ENCODE measurements at places on chromosomes 11 and 22. TPM values are rescaled to one million over a fixed set of nuclear protein-coding genes. Genes with fewer than 3 reads are reported as not detected.

ARHGAP8 gene
- 23.4 TPM for polyA plus RNA-seq

MS4A15 gene
- polyA plus RNA-seq = not detected

DNA sequence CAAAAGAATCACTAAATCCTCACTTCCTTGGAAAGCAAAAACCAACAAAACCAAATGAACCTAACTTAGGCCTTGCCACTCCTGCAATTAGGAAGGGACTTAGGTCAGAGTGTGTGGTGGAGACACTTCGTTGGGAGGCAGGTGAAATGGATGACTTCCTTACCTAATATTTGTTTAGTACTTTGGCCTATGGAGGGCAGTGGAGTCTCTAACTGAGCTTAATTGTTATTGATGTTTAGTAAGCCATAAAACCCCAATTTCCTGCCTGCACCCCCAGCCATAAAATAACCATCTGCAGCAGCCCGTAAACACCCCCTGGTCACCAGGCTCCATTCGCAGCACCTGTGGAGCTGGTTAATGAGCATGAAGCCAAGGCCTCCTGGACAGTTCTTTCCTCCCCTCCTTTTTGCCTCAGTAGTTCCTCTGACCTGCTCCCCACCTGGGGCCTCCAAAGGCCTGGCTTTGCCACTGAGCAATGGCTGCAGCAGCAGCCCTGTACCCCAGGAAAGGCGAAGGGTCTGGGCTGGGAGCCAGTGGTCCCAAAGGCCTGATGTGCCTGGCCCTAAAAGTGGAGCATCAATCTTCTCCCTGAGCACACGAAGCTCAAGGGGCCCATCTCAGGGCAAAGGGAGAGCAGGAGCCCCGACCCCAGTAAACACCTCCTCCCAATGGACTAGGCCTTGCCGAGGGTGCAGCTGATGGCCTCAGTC, 15.6 kb upstream of the SYT13 start:
- no peak for DNase-seq

DNA sequence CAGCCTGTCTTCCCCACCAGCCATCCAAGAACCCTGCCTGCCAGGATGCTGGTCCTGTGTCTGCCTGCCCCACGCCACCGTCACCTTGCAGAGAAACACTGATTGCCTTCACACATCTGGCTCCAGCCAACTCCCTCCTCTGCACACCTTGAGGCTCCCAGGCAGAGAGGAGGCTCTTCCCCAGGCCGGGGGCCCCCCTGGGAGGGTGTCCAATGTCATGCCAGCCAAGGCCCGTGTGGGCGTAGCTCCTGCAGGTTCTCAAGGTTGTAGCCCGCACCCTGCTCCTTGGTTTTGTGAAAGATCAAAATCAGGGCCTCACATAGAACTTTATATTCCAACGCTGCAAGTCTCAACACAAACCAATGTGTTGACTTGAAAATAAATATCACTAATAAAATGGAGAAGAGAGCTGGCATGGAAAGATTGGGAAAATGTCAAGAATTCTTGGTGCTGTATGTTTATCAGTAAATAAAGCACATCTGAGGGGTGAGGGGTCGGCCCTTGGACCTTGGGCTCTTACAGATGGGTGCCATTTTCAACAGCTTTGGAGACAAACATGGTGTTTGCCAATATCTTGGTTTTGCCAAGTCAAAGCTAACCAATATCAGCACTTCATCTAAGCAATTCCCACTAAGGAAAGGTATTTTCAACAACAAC, 6.7 kb upstream of the PPARA start:
- no peak for DNase-seq

GRCh38 chr11:4433856-4434255, 15.2 kb upstream of the OR52K2 start:
- DNase-seq = no peak

SLC22A25 gene
- 0.05 TPM for polyA plus RNA-seq

DNA sequence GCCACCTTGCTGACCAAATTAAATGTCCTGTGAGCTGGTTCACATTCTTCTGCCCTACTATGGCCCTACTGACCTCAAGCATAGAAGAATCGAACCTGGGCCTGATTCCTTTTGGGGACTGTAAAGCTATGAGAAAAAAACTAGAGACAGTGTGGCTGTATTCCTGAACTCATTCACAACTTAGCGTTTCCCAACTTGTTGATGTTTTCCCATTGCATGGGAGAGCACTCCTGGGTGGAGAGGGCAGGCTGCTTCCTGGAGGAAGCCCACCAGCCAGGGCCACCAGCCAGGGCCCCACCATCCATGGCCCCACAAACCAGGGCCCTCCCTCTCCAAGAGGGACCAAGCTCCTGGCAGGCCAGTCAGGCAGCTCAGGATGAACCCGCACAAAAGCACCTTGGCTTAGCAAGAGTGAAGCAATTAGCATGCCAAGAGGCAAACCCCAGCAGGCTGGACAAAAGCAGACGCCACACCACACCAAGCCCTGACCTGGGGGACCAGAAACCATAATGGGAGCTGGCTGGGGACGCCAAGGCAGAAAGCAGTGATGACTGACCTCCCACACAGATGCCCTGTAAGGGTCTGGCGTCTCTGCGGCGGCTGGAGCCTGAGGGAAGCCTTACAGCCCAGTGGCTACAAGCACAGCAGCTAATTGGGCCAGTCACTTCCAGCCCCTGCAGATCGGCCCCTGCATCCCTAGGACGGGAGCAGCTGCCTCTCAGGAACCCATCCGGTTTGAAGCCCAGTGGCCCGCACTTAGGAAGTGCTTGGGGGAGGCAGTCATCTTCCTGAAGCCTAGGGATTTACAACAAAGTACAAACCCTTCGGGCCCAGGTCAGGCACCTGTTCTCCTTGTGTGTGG, 2.1 kb downstream of the CERK start:
- no peak for DNase-seq

- no peak for DNase-seq
Observed at GRCh38 chr11:19040051-19040450, 20.5 kb downstream of the MRGPRX2 start.

OR56A1 gene
- polyA plus RNA-seq = not detected

DNA sequence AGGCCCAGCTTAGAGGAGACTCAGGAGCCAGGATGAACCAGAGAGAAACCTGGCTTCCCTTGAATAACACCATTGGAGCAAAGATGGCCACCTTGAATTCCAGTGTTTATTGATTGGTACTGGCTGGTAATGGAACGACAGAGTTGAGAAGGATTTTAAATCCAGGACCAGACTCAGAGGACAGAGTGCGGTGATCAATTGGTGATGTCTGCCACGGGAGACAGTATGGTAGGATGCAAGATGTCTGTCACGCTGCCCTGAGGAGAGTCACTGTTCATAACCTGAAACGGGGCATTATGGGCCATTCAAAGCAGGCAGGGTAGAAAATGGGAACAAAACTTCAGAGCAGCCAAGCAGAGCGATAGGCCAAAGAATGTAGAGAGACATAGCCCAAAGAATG, 55.4 kb upstream of the ISX start:
- no peak for DNase-seq

DNA sequence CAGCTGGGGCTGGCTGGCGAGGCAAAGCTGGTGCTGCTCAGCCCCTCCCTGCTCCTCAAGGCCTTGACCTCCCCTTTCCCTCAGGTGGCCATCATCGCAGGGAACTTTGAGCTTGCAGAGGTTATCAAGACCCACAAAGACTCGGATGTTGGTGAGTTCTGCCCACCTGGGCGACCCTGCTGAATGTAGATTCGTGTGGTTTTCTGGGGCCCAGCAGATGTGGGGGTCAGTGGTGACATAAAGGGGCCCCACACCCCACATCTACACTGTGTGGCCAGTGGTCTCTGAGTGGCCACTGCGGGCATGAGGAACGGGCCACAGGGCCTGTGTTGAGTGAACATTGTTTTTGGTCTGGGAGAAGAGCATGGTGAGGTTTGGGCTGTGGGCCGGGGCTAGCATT, 11.9 kb downstream of the SHANK3 start:
- no peak for DNase-seq

DNA sequence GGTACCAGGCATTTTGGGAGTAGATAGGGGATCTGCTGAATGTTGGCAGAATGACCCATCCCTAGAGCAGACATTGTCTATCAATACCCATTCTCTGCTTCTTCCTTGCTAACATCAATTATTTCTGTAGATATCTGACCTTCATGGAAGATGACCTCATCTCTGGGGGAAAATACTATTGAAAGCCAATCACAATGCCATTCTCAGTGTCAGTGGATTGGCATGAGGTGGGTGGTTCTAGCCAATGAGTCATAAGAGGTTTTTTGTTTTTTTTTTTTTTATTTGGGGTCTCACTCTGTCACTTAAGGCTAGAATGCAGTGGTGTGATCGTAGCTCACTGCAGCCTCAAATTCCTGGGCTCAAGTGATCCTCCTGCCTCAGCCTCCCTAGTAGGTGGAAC, 42.5 kb downstream of the SNX19 start:
- DNase-seq = no peak

All from right lung (tissue), 10 donors.